ENCODE measurements at places on chromosomes 1 and 21.

- DNase-seq = peak; percentile 11
Measured at GRCh38 chr21:17901458-17902079, 82.4 kb upstream of the C21orf91 start.

- no peak for DNase-seq
Measured at GRCh38 chr1:9654051-9654833, 2.7 kb downstream of the PIK3CD start.

DNA sequence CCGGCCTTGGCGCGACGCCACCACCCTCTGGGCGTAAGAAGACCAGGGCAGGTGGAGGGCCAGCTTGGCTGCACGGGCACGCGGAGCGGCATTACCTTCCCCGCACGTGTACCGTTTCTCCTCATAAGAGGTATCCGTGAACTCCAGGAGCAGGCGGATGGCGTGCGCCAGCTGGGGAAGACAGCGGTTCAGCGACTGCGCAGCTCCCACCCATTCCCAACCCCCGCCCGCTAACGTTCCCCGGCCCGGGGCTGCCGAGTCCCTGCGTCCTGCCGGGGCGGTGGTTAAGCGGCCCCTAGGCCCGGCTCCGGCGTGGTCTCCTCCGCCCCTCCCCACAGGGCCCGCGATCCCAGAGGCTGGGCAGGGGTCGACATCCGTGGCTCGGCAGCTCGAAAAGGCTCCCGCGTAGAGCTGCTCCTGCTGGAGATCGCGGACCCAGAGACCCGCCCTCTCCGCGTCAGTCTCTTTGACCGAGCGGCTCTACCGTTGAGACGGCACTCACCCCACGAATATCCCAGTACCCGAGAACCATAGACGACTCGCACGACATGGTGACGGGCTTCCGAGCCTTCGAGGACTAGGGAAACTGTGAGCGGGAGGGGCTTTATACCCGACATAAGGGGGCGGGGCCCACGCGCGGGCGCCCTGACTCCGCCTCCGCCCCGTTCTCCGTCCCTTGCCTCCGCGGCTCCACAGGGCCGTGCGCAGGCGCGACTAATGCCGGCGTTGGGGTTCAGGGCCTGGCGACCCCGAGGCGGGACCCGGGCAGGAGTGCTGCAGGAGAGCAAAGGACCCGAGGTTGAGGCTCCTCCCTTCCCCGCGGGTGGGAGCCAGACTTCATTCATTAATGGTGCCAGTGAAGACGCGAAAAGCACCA, 862 bp downstream of the GSTM3 start:
- peak; percentile 84 for DNase-seq

DNA sequence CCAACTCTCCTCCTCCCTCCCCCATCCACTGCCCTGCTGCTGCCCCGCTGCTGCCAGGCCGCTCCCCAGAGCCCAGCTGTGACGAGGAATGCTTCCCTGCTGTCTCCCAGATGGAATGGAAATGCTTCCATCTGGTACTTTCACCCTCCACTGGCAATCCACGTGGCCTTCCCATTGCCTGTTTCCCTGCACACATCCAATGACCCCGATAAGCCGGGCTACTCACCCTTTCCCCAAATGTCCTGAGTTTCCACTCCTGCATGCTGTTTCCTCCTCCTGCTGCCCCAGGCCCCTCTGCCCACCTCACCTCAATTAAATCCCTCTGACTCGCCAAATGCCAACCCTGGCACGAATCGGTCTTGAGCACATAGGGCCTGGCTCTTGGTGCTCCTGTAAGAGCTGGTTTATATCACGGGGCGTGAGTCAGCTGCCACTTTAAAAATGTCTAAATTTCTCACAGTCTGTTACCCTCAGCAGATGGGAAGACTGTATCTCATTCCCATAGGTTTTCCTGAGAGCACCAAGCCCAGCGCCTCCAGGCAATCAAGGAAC, 36.4 kb downstream of the MRAP start:
- peak; percentile 76 for DNase-seq

DNA sequence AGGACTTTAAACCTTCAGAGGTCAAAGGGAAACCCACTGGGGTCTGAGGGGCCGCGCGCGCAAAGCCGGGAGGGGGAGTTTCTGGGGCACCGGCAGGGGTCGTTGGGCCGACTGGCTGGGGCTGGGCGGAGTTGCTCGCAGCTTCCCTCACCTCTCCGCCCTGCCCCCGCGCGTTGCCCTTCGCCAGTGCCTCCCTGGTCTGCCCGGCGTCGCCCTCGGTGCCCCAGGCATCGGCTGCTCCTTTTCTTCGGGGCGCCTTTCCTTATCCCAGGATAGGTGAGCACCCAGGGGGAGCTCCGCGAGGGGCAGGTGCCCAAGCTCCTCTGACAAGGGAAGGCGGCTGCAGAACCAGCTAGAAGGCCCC, 390 bp upstream of the NGF start:
- DNase-seq = no peak

GRCh38 chr1:30194046-30194619, 529.3 kb downstream of the MATN1 start:
- DNase-seq = no peak
